ENCODE measurements at places on chromosomes 16 and 17. TPM values are rescaled to one million over a fixed set of nuclear protein-coding genes. Genes with fewer than 3 reads are reported as not detected.

KSR1 gene
- 40.6 TPM for total RNA-seq

ITGAL gene
- total RNA-seq = 233 TPM

SPATA33 gene
- 13.7 TPM for total RNA-seq

MMP2 gene
- not detected for total RNA-seq

COPRS gene
- 74.7 TPM for total RNA-seq

NFATC3 gene
- 93.1 TPM for total RNA-seq

ATP2A1 gene
- 1.2 TPM for total RNA-seq

KRTAP9-4 gene
- total RNA-seq = not detected

Measured in activated CD8-positive, alpha-beta memory T cell treated with anti-CD3 and anti-CD28 coated beads for 36 hours (primary cell).